ENCODE measurements at places on chromosomes 3 and 15.

DNA sequence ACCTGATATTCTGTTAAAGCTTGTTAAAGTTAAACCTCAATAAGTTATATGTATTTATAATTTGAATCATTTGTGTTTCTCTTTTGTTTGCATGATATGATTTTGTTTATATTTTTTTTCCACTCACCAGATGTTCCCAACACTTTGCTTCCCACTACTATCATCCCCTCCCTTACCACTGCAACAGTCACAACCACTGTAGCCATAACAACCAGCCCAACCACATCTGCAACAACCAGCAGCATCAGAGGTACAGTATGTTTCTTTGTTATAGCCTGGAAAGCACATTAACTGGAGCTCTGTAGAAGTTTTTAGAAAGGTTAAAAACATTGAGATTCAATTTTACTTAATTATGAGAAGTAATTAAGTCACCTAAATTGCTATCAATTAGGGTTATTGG is 1011.9 kb downstream of the VGLL3 start:
- no peak for DNase-seq

GRCh38 chr3:193983846-193984818 is 151.8 kb upstream of the HES1 start:
- no peak for DNase-seq

DNA sequence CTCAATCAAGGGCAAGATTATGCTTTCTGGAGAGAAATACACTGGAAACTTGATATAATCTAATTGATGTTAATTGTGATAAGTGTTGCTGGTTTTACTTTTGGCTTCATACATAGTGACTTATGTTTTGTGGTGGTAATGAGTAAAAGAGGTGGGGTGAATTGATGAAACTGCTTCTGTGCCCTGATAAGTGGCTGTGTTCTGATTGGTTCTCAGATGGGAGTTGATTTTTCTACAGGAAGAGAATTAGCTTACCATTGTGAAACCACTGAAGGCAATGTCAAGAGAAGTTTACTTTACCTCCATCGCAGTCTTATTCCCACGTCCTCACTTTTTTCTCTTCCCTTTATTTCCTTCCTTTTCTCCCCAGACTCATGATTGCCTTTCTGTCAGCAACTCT is 23.8 kb downstream of the TMEM45A start:
- no peak for DNase-seq

GRCh38 chr15:65663521-65663920 is 41.8 kb downstream of the SLC24A1 start:
- DNase-seq, result no peak

DNA sequence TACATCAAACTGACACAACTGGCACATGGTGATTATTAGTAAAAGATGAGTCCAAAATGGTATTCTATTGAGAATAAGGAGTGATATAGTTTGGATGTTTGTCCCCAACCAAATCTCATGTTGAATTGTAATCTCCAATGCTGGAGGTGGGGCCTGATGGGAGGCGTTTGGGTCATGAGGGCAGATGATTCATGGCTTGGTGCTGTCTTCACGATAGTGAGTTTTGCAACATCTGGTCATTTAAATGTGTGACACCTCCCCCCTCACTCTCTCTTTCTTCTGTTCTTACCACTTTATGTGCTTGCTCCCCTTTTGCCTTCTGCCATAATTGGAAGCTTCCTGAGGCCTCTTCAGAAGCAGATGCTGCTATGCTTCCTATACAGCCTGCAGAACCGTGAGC is 90.6 kb downstream of the RSL24D1 start:
- no peak for DNase-seq

GRCh38 chr3:188559072-188559429 is 405.1 kb downstream of the LPP start:
- DNase-seq, result no peak

GRCh38 chr15:41474436-41474835 is 19.2 kb upstream of the ITPKA start:
- no peak for DNase-seq

Measured in left ventricle myocardium superior (tissue), 1 donor.